ENCODE measurements at places on chromosomes 1 and 21.

GRCh38 chr1:223887747-223888418 lies 42.1 kb upstream of the TP53BP2 start:
- DNase-seq = peak; percentile 91

DNA sequence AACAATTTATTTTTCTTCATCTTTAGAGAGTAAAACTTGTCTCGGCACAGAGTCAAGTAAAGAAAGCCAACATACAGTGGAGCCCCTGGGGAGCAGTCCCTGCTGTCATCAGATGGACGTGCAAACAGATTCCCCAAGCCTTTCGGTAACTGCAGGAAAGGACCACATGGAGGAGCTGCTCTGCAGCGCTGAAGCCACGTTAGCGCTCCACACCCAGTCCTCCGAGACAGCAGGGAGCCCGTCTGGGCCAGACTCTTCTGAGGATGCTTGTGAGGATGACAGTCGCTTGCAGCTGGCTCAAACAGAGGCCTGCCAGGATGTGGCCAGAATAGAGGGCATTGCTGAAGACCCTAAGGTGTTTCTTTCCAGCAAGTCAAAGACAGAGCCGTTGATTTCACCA lies 77.1 kb upstream of the SCCPDH start:
- no peak for DNase-seq

DNA sequence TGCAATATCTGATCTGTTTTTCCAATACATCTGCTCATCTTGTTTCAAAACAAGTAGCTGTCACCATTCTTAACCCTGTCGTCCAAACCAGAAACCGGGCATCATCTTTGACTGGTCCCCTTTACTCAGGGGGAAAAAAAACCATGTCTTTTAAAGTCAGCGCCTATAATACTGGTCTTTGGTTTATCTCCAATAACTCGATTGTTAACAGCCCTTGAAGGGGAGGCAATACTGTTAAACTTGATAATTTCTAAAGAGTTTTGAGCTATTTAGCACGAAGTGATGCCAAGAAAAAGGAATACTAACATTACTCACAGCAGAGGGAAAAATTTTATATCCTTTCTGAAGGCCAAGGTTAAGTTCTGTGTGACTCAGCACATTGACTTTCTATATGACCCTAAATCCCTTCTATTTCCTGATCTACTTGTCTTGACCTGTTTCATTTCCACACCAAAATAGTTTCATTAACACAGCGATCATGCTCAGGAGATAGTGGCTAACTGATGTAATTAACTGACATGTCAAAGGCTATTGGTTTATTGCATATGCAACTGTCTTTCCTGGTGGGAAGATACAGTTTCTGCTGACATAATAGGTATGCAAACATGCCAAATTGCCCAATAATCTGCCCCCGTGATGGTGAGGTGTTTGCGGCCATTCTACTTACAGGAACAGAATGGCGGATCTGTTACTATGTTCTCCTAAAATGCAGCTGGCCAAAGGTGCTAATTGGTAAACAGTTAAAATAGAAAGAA lies 59.1 kb downstream of the NFIA start:
- peak; percentile 90 for DNase-seq

DNA sequence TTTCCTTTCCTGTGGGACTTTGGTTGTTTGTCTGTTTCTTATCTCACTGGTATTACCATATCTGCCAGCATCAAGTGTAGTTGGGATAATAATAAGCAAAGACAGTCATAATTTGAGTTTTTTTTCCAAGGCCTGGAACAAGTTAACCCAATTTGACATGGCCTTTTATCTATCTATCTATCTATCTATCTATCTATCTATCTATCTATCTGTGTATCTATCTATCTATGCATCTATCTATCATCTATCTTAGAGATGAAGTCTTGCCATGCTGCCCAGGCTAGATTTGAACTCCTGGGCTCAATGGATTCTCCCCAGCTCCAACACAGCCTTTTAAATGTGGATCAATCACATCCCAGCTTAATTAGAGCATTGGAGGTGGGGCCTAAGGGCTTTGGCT lies 174.1 kb upstream of the CSF3R start:
- DNase-seq = no peak

- DNase-seq = no peak
Measured at GRCh38 chr21:33232291-33233034, 2.7 kb downstream of the IFNAR2 start.

DNA sequence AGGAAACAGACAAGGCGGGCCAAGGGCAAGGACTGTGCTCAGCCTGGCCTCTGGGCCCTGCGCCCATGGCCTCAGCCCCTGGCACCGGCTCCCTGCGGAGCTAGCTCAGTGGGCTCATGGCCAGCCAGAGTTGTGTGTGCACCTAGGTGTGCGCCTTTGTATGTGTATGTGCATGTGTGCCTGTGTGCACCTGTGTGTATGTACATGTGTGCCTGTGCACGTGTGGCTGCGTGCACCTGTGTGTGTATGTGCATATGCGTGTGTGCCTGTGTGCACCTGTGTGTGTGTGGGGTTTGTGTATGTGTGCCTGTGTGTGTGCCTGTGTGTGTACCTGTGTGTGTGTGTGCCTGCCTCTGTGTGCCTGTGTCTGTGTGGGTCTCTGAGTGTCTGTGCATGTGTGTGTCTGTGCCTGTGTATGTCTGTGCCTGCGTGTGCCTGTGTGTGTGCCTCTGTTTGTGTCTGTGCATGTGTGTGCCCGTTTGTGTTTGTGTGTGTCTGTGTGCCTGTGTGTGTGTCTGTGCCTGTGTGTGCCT lies 7.4 kb downstream of the GPR137B start:
- DNase-seq = no peak

DNA sequence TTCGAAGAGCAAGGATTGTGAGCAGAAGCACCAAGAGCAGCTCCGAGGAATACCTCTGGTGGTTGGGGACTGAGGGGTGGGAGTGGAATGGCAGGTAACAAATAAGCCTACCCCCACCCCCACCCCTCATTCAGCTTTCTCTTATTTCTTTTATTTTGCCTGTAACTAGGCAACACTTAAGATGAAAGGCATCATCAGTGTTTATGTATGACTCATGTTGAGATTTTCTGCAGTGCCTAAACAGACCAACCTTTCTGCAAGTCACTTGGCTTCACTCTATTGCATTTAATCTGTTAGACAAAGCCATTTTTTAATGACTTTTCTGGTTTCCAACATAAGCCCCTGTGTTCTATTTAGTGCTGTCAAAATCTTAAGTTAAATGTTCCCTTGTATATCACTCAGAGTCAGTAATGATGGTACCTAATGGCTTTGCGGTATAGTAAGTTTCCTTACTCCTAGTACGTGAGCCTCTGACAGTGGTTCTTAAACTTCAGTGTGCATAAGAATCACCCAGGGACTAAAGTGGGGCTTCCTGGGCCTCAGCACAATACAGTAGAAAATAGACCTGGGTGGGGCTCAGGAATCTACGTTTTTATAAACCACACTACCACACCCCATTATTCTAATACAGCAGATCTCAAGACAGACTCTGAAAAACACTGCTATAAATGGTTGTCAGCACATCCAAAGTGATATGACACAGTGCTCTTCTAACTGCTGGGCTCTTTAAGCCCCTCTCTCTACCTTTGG lies 19.9 kb downstream of the CASQ2 start:
- DNase-seq = no peak

GRCh38 chr1:166182281-166182680 lies 15.5 kb upstream of the FAM78B start:
- DNase-seq = no peak

DNA sequence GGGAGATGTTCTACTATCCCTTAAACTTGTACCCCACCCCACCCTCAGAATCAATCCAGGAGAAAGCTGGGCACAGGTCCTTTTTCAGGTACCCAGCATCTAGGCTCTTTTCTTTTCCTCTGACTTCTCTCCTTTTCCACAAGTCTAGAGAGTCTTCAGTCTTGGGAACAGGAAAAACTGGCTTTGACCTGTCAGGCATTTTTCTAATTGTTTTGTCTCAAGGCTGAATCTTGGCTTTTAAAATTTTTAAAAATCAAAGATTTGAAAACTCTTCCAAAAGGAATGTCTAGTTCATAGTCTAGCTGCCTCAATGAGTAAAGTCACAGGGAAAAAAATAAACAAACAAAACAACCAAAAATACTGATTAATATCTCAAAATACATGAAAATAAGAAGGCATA lies 161.5 kb downstream of the HFM1 start:
- no peak for DNase-seq

GRCh38 chr1:27634985-27635367 lies at the start of gene FGR:
Gene FGR (minus strand): TSS chr1:27635185. CDS start chr1:27623916, 11,269 bp downstream.
- no peak for DNase-seq

DNA sequence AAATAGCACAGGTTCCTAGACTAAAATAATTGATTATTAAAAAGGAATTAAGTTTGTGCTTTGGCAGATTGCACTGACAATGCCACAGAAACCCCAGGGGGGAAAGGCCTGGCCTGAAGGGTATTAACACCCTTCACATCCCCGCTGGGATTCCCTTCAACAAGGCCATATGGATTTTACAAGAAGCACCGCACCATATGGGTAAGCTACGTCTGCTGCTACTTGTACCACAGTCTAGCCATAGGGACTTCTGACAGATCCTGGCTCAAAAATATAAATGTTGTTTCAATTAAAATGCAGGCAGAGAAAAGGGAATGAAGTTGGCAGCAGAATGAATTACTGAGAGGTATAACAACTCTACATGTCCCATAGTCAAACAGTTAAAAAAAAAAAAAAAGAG lies 101.0 kb downstream of the DENND1B start:
- DNase-seq = no peak

- peak; percentile 88 for DNase-seq
Measured at GRCh38 chr1:145960468-145961108, 2.8 kb upstream of the LIX1L start.

GRCh38 chr1:165281207-165281901 lies 75.2 kb downstream of the LMX1A start:
- no peak for DNase-seq

GRCh38 chr1:198333744-198334143 lies 176.9 kb downstream of the NEK7 start:
- no peak for DNase-seq

GRCh38 chr1:240004086-240004749 lies 87.5 kb upstream of the FMN2 start:
- no peak for DNase-seq

DNA sequence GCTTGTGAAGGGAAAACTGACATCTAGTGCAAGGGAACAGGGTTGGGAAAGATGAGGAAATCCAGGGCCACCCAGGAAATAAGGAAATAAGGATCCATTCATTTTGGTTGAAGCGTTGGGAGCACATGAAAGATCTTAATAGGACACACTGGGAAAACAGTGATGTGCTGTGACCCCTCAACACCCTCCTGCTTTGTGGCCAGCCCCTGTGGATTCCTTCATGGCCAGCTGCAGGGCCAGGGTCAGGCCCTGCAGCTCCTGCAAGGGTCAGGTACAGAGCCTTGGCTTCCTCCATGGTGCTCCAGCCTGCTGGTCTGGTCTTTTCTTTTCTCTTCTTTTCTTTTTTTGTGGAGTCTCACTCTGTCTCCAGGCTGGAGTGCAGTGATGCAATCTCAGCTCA lies 18.8 kb upstream of the PIGM start:
- no peak for DNase-seq

GRCh38 chr1:203797216-203797615 lies 1.8 kb downstream of the ZBED6 start:
- DNase-seq = no peak

DNA sequence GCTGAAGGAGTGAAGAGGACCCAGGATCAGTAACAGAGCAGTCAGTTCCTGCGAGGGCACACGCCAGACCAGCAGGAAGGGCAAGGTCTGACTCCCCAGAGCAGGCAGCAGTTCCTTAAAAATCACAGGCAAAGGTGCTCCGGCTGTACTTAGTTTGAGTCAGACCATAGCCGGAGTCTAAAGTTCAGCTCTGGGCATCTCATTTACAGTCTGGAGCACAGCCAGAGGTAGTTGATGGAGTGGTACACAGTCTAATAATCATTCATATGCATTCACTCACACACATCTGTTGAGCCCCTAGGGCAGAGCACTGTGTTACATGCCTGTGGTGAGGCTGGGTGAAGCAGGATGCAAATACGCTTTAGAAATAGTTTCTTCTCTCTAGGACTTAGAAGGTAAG lies 7.3 kb upstream of the AMIGO1 start:
- DNase-seq = no peak

DNA sequence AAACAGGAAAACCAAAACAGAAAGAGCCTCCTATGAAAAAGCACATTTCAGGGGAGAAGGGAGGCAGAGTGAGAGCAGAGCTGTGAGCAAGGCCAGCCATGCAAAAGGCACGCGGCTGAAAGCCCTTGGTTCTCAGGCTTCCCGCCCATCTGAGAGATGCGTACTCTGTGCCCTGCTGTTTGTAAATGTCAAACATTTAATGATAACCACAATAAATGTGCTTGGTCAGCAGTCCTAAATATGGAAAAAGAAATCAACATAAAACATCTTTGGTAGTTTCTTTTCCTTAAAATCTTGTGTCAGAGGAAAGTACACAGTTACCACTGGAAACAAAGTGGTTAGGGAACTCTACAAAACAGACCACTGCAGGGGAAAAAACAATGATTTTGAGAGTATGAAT lies 283.1 kb downstream of the DSCAM start:
- DNase-seq = no peak

DNA sequence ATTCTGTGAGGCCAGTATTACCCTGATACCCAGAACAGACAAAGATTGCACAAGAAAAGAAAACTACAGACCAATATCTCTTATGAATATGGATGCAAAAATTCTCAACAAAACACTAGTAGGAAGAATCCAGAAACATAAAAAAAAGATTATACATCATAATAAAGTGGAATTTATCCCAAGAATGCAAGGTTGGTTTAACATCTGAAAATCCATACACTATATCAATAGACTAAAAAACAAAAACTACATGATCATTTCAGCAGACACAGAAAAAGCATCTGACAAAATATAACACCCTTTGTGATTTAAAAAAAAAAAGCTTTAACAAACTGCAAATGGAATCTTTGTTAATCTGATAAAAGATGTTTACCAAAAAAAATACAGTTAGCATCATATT lies 12.2 kb upstream of the MPL start:
- no peak for DNase-seq

GRCh38 chr1:91499904-91500755 lies 521 bp upstream of the CDC7 start:
- DNase-seq = peak; percentile 39

DNA sequence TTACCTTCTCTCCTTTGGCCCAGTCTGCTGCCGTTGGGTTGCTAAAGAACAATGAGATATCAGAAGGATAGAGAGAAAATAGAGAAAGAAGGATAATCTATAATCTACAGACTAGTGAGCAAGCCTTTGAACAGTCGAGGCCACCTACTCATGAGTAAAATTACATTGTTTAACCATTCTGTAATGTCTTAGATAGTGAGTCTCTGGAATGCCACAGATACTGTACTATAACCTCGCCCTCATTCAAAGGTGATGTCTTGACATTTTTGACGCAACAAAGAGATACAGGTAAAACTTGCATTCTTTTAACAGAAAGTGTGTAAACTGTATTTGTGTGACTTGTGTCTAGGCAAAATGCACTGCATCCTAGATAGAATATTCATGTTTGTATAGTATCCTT lies 77.9 kb downstream of the LAMC1 start:
- no peak for DNase-seq

DNA sequence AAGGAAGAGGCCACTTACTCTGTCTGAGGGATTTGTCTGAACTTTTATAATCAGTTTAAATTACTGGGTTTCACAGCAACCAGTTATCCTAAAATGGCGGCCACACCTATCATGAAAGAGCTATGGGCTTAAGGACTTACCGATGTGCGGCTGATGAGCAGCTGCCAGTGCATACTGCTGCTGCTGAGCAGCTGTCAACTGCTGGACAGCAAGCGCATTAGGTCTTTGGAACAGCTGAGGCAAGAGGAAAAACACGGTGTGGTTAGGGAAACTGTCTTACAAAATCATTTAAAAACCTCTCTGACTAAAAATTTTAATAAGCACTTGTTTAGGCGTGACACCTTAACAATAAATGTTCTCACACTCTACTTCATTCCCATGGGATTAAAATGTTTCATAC lies 72.6 kb upstream of the SDC3 start:
- DNase-seq = no peak

GRCh38 chr1:173856014-173856413 lies 11.8 kb downstream of the GAS5 start:
- no peak for DNase-seq

Data from NCI-H510A treated with DMSO at 0.1 percent for 48 hours (cell line).